Hematopoietic multipotent progenitor cell treated with erythropoietin and hydrocortisone succinate and interleukin-3 and kit ligand, for 8 days (in vitro differentiated cells): ENCODE measurements at places on chromosomes 2 and 18.

DNA sequence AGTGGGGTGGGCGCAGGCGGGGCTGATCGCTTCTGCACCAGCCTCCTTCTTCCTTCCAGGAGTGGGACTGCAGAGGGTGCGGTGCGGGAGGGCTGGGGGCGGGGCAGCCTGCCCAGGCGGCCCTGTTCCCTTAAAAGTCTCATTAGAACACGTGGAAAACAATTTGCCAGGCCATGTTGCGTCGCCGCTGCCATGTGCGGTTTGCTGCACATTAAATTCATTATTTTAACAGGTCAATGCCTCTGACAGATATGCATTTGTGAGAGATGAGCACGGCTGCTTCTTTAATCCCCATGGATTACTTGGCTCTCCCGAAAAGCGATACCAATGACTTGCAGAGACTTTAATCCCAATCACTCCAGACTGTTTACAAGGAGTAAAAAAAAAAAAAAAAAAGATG lies 139.0 kb downstream of the CELF4 start:
- no peak for DNase-seq

- no peak for DNase-seq
Observed at GRCh38 chr18:78459668-78460067, 520.0 kb upstream of the SALL3 start.

GRCh38 chr2:228541789-228542188 lies 360.3 kb upstream of the SPHKAP start:
- no peak for DNase-seq

DNA sequence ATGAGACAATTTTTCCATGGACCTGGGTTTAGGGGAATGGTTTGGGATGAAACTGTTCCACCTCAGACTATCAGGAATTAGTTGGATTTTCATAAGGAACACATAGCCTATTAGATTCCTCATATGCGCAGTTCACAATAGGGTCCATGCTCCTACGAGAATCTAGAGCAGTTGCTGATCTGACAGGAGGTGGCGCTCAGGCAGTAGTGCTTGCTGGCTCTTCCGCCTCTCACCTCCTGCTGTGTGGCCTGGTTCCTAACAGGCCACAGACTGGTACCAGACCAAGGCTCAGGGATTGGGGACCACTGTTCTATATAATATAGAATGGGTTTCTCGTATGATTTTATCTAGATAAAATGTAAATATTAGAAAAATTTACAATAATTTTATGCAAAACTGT lies 338.7 kb downstream of the CPS1 start:
- no peak for DNase-seq

- DNase-seq = no peak
Observed at GRCh38 chr18:46366751-46367376, 262.7 kb downstream of the HAUS1 start.

DNA sequence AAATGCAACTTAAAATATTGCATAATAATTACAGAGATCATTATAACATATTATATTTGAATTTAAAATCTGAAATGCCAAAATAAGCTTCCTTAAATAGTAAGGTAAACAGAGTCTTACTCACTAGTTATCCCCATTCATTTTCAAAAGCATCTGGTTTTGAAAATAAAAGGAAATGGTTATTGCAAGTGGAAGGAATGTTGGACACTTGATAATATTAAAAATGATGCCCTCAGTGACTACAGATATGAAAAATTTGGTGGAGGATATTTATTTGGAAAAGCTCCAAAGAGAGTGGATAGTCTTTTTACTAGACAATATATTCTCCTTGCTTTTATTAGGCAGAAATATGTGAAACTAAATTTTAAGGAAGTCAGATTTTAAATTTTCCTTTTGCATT lies 39.7 kb downstream of the CDH19 start:
- DNase-seq = no peak

- no peak for DNase-seq
Observed at GRCh38 chr2:127400897-127401756, 13.4 kb upstream of the MAP3K2 start.

DNA sequence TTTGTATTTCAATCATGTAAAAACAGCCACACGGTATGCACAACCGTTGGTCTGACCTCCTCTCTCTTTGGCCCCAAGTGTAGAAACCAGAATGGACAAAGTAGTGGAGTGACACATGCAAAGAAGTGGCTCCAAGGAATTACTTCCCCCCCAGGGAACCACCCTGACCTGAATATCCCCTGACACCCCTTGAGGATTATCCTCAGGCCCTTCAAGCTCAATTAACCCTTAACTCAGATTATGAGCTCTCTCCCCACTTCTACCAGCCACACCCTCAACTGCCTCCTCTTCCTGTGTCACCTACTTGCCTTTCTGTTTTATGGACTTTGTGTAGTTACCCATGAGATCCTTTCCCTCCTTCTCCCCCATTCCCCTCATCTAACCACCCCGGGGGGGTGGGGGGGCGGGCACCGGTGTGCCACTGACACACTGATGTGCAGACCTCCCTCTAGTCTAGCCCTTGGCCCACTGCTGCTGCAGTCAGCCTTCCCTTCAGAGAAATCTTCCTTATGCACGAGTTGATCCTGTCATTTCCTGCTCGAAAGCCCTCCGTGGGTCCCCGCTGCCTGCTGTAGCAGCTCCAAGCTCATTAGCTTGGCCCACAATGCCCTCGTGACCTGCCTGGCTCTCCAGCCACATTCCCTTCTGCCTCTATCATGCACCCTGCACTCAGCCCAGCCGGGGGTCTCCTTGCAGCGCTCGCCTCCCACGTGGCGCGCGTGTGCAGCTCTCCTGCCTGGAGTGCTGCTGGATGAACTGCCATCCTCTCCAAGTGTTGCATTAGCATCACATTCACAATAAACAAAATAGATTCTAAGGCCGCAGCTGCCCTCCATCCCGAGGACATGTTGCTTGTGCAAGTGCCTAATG lies 40.1 kb upstream of the TMEM177 start:
- DNase-seq = no peak

- DNase-seq = no peak
Observed at GRCh38 chr2:152132306-152132705, 33.5 kb upstream of the CACNB4 start.

DNA sequence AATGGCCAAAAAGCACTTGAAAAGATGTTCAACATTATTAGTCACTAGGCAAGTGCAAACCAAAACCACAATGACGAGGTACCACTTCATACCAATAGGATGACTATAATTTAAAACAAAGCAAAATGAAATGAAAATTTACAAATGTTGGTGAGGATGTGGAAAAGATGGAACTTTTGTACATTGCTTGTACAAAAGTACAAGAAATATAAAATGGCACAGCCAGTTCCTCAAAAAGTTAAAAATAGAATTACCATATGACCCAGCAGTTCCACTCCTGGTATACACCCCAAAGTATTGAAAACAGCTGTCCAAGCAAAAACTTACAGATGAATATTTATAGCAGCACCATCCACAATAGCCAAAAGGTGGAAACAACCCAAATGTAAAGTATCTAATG lies 107.8 kb upstream of the XPO1 start:
- no peak for DNase-seq

GRCh38 chr2:160651416-160652200 lies 158.0 kb upstream of the RBMS1 start:
- no peak for DNase-seq

GRCh38 chr2:96493072-96493471 lies 12.1 kb downstream of the NEURL3 start:
- DNase-seq = no peak

DNA sequence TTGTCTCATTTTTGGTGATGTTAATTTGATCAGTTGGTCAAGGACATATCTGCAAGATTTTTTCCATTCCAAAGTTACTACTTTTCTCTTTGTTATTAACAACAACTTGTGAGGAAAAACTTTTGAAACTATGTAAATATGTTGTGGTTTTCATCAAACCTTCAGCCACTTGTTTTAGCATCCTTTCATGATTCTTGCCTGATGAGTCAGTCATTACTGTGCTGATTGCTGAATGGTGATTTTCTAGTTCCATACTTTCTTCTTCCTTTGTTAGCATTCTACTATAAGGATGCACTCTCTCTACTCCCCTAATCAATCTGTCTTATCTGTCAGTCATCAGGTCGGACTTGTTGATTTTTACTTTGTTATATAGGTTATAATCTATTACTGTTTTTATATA lies 10.9 kb downstream of the TMEM87B start:
- no peak for DNase-seq

- no peak for DNase-seq
Observed at GRCh38 chr2:72561621-72562318, 264.1 kb downstream of the EXOC6B start.

- DNase-seq = no peak
Observed at GRCh38 chr2:241033994-241034393, 35.6 kb downstream of the SNED1 start.

GRCh38 chr2:54783349-54783748 lies 59.9 kb downstream of the EML6 start:
- DNase-seq = no peak
